NCI-H1694 treated with DMSO at 0.1 percent for 48 hours (cell line): ENCODE measurements at places on chromosomes 2 and 18.

DNA sequence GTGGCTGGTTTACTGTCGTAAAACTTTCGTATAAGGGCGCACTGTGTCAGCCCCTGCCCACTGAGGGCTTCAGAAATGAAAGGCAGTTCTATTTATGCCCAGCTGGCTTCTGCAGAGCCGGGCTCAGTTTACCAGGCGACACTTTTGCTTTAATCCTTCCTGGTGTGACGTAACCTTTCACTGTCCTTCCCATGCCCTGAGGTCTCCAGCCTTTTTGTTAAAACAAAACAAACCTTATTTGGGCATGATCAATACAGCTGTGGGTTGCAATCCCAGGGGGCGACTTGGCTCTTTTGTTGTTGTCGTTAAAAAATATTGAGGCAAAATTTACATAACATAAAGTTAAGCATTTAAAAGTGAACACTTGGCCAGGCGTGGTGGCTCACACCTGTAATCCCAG is 85.3 kb downstream of the AGAP1 start:
- no peak for DNase-seq

GRCh38 chr2:71613403-71613952 is 160.1 kb downstream of the DYSF start:
- no peak for DNase-seq

DNA sequence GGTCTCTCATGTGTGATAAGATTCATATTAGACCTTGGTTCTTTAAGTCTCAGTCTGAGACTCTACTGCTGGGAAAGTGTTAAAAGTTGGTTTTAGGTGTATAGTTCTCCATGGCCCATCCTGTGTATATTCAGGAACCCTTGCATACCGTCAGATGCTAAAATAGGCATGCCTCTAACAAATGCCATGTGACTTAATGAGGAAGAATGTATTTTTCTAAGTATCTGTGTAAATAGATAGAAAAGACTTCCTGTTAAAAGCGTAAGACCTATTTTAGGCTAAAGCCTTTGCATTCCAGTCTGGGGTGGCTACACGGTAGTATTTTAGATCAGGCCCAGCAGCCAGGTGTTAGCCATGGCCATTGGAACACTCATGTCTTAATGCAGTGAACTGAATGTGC is 73.3 kb downstream of the RHBDD1 start:
- DNase-seq, result no peak

GRCh38 chr2:185618625-185619024 is 120.0 kb upstream of the FSIP2 start:
- no peak for DNase-seq

DNA sequence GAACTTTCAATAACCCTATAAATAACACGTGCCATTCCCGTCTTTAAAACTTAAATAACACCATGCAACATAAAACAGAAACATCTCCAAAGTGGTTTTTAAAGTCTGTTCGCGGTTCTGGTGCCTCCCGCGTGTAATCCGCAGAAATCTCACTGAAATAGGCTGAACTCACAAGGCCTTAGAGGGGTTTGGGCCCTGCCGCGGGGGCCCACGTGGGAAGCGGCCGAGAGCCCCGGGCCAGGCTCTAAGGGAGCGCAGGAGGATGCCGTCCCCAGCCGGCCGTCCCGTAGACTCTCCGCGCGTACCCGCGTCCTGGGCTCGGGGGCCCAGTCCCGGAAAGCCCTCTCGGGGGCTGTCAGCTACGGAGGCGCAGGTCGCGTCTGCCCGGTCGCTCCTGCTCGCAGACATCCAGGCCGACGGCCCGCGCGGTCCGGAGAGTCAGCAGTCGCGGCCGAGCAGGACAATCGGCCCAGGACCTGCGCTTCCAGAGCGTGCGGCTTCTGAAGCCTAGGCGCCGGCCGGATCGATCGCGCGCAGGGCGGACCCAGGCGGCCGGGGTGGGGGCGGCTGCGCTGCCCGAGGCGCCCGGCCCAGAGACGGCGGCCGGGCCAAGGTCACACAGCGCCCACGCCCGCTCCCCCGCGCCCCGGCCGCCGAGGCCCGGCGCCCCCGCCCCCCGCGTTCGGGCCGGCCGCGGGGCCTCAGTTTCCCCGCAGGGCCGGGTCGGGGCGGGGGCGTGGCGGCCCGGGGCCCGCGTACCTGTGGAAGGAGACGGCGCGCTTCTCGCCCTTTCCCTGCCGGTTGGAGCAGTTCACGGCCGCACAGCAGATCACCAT is 558 bp downstream of the THAP4 start:
- no peak for DNase-seq

GRCh38 chr18:79218605-79219190 is 149.5 kb downstream of the ATP9B start:
- no peak for DNase-seq

DNA sequence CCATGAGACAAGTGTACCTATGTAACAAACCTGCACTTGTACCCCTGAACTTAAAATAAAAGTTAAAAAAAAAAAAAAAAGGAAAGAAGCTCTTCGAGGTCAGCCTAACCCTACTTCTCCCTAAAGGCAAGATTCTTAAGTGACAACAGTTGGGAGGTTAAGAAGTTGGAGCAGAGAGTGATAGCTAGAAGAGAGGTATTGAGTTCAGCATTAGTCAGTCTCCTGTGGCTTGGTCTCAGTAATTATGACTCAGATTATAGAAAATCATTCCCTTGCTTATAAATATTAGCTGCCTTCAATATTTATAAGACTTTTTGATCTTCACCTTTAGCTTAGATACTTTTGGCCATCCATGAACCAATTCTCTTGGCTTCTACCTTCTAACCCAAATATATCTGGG is 926.8 kb upstream of the SLC39A10 start:
- no peak for DNase-seq

GRCh38 chr2:236335696-236336574 is 71.7 kb upstream of the ASB18 start:
- no peak for DNase-seq

GRCh38 chr2:231549446-231550239 is 19.4 kb upstream of the NMUR1 start:
- no peak for DNase-seq
